ENCODE measurements at places on chromosomes 16 and 17.

GRCh38 chr16:82452004-82452756, 174.6 kb upstream of the CDH13 start:
- no peak for DNase-seq

- no peak for DNase-seq
Measured at GRCh38 chr16:57837305-57838125, 35.2 kb upstream of the KIFC3 start.

- no peak for DNase-seq
Measured at GRCh38 chr16:11157143-11157542, 98.9 kb downstream of the SOCS1 start.

- DNase-seq = peak; percentile 87
Measured at GRCh38 chr16:57899771-57900661, 70.9 kb downstream of the CNGB1 start.

- no peak for DNase-seq
Measured at GRCh38 chr17:3695723-3696411, at the start of gene P2RX5. P2RX5 (minus strand) TSS chr17:3696155; CDS start chr17:3696005, 150 bp downstream.

DNA sequence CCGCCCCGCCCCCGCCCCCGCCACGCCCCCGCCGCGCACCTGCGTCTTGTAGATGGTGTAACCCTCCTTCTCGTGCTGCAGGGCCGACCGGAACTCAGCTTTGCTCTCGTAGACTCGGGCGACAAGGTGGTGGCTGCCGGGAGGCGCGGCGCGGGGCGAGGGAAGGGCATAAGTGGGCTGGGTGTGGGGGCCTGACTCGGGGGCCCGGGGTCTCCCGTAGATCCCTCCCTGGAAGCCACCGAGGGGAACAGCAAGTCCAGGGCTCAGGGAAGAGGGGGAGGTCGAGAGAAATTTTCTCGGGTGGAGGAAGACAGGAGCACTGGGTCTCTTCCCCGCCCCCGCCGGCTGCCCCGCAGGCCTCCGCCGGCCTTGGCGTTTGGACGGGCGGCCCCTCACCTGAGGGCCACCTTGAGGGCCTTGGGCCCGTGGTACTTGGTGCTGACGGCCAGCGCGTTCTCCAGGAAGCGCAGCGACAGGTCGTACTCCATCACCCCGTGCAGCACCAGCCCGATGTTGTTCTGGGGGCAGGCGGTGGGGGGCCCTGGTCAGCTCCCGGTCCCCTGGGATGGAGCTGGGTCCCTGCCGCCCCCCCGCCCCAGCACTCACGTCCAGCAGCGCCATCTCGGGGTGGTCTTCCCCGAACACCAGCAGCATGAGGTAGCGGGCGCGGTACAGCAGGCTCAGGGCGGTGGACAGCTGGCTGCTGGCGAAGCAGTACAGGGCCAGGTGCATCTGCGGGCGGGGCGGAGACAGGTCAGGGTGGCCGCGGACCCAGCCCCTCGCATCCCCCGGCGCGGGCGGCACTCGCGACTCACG, 19.4 kb downstream of the CLUH start:
- no peak for DNase-seq

DNA sequence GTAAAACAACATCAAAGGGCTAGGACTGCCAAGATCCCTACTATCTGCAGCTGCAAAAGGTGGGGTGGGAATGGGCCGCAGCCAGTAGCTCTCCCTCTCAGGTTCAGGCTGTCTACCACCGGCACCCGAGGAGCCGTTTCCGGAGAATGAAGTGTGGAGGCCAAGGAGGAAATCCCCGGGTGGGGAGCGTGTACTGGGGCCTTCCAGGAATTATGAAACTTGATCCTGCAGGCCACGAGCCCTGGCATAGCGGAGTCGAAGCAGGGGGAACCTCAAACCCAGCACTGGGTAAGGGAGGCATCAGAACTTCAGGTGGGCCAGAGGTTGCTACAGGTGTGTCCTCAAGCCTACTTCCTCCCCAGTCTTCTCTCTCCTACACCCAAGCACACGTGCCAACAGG, 5.1 kb downstream of the INPP5K start:
- no peak for DNase-seq

GRCh38 chr16:82135844-82136243, 34.2 kb downstream of the MPHOSPH6 start:
- peak; percentile 10 for DNase-seq

GRCh38 chr16:83908798-83909197, 9.9 kb downstream of the MLYCD start:
- DNase-seq = no peak

DNA sequence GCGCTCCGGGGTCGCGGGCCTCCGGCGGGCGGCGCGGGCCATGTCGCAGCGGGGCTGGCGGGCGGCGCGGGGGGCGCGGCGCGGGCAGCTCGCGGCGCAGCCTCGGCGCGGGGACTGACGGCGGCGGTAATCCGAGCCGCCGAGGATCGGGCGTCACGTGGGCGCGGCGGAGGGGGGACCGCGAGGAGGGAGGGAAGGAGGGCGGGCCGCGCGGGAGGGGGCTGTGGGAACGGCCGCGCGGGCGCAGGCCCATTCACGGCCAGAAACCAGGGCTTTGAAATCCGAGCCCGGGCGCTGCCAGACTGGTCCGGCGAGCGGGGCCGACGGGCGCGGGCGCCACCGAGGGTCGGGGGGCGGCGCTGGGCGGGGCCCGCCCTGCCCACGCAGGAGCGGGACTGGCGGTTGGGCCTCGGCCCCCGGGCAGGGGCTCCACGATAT, at the start of gene MTSS2:
Gene MTSS2, minus strand, starts transcription at position 116 of the 438 bp plus-strand sequence. CDS start 262 bp downstream, outside the sequence.
- peak; percentile 77 for DNase-seq

GRCh38 chr16:83682868-83683235, 124.9 kb upstream of the HSBP1 start:
- DNase-seq = no peak

- DNase-seq = no peak
Measured at GRCh38 chr17:61981323-61981722, 53.5 kb upstream of the INTS2 start.

GRCh38 chr16:55706739-55707384, 51.1 kb downstream of the SLC6A2 start:
- no peak for DNase-seq

GRCh38 chr17:2865228-2865627, 69.0 kb downstream of the RAP1GAP2 start:
- DNase-seq = peak; percentile 77

DNA sequence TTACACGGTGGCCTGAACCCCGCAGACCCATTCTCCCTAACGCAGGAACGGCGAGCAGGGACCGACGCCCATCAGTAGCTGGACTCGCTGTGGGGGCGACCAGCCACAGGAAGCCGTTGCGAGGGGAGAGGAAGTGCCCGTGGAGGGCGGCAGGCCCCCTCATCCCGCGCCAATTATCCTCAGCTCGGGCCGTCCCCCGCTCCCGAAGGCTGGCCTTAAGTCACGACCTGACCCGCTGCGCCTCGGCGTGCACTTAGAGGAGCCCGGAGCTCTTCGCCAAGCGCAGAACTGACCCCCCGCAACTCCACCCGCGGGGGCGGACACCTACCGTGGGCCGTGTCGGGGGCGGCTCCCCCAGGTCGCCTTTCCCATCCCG, 401 bp downstream of the ARL16 start:
- DNase-seq = no peak

DNA sequence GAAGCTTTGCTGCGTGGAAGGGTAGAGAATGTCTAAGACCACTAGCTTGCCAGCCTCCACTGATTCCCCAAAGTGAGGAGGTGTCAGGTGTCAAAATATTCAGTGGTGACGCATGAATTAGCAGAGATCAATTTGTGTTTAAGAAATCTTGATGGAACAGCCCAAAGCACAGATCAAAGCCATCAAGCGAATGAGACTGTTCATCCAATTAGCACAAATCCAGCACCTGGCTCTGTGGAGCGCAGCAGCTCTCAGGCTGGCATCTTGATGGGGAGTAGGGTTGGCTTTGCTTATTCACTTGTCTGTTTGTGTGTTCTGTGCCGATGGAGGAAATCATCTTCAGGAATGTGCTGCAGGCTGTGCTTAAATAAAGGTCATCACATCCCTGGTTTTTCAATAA, 456.8 kb upstream of the CCL2 start:
- no peak for DNase-seq

- DNase-seq = no peak
Measured at GRCh38 chr16:73036074-73036826, 11.7 kb downstream of the ZFHX3 start.

GRCh38 chr17:28573966-28574480, 2.7 kb downstream of the ALDOC start:
- DNase-seq = no peak

- peak; percentile 87 for DNase-seq
Measured at GRCh38 chr16:89192956-89193575, 7.3 kb downstream of the SLC22A31 start.

DNA sequence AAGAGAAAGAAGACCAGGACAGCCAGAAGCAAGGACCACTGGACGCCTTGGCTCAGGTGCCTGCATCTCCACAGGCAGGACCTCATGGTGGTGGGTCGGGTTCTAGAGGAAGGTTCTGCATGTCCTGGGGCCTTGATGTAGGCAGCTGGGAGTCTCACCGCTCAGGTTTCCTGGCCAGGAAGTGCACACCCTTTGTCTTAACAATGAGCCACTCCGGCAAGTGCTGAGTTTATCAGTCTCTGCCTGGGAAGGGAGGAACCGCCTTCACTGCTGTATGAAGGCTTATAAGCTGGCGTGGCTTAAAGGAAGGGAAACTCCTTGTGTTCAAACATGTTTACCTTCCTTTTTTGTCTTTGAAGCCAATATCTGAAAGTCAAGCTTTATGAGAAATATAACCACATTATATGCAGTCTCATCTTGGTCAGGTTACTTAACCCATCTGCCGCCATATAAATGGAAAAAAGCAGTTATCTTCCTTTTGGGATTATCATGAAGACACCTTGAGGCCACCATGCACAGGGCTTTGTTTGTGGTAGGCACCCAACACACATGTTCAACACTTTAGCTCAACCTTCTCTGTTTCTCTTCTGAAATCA, at the start of gene ST6GALNAC1:
Gene ST6GALNAC1, minus strand, starts transcription at position 205 of the 596 bp plus-strand sequence. Its CDS starts 119 bp downstream, at position 86.
- DNase-seq = no peak

DNA sequence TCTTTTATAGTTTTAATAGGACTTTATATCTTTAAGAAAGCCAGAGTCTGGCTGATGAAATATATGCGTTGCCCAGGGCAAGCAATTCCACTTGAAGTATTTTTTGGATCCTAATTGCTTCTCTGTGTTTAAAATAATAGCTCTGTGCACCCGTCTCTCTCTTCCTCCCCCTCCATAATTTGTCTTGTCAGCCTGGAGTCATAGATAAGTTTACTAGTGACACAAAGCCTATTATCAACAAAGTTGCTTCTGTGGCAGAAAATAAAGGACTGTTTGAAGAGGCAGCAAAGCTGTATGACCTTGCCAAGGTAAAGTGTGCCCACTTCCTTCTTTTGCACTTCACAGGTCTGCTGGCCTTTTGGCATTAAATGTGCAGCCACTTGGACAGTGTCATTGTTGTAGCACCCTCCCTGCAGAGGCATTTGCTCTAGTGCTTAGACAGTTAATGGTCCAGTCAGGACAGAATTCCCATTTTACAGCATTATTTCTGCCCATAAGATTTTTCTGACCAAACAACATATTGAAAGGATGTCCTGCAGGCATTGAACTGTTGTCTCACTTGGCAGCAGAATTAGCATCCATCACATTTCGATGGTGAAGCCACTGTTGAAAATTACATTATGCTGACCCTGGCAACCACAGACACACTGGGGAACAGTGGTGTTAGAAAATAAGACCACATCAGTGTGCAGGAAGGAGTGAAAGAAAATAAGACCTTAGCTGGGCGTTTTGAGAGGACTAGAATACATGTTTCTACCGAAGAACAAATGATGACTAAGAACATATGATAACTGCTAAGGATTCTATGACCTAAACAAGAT, 28.4 kb upstream of the SLC12A3 start:
- no peak for DNase-seq

DNA sequence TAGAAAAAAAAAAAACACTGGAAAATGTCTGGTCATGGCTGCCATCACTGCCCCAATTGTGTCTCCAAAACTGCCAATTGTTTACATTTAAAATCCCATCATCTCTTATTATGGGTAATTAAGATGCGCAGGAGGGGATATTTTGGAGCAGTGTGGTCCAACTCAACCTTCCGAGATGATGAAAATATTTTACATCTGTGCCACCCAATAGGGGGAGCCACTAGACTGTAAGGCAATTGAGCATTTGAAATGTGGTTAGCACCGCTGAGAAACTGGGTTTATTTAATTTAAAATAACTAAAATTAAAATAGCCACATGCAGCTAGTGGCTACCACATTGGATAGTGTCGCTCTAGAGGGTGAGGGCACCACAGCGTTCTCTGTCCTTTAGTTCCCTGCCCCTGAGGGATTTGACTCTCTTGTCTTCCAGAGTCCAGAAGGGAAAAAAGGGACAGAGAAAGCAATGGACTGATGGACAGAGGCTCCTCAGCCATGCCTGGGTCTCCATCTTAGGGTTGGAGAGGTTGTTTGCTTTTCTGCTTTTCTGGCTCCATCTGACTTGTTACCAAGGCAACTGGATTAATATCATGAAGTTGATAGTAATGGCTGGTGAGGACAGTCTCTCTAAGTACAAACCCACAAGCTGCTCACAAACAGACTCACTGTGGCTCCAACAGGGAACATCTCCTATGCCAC, 3.5 kb downstream of the MPO start:
- DNase-seq = no peak

DNA sequence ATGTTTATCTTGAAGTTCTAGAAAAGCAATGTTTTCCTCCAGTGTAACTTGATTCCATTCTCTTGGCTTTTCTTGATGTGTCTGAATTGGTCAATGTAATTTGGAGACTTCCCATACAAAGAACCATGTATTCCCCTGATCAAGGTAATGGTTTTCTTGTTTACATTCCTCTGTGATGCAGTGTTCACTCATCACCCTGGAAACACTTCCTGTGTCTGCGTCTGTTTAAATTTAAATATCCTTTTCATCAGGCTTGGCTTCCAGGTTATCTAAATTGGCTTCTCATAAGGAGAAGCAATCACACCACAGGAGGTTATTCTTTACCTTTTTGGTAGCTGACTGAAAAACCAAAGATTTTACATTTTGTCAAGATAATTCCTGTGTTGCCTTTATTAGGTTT, 237.3 kb upstream of the WSCD1 start:
- no peak for DNase-seq

- DNase-seq = no peak
Measured at GRCh38 chr17:78449983-78450595, 71.6 kb downstream of the PGS1 start.

GRCh38 chr17:57405491-57406072, 149.3 kb downstream of the MSI2 start:
- no peak for DNase-seq

DNA sequence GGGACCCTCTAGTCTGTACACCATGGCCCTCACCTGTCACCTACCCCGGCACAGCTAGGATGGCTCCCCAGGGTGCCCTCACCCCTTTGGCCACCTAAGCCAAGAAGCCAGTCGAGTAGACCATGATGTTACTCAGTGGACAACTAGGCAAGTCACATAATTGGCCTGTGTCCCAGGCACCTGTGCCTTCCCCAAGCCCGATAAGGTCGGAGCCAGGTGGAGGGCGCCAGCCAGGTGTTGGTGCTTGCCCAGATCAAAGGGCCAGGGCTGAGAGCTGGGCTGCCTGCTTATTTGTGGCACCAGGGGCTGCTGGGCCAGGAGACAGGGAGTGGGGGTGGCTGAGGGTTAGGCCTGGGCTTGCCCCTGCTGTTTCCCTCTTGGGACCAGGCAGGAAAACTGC, 16.8 kb downstream of the SPNS2 start:
- peak; percentile 88 for DNase-seq

DNA sequence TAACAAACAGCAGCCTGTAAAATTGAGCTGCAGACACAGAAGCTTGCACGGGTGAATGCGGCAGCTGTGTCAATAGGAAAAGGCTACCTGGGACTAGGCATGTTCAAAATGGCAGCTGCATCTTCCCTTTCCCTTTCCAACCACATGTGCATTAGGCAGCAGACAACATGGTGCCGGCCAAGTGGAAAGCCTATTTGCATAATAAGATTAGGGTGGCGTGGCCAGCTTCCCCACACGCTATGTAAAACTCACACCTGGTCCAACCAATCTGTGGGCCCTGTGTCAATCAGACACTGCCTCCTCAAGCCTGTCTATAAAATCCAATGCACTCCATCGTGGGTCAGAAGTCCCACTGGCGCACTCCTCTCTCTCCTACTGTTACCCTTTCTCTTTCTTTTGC, 61.0 kb upstream of the RBBP6 start:
- DNase-seq = no peak

Measured in body of pancreas (tissue), 4 donors.